ENCODE measurements at places on chromosomes 1 and 21. TPM values are rescaled to one million over a fixed set of nuclear protein-coding genes. Genes with fewer than 3 reads are reported as not detected.

DNA sequence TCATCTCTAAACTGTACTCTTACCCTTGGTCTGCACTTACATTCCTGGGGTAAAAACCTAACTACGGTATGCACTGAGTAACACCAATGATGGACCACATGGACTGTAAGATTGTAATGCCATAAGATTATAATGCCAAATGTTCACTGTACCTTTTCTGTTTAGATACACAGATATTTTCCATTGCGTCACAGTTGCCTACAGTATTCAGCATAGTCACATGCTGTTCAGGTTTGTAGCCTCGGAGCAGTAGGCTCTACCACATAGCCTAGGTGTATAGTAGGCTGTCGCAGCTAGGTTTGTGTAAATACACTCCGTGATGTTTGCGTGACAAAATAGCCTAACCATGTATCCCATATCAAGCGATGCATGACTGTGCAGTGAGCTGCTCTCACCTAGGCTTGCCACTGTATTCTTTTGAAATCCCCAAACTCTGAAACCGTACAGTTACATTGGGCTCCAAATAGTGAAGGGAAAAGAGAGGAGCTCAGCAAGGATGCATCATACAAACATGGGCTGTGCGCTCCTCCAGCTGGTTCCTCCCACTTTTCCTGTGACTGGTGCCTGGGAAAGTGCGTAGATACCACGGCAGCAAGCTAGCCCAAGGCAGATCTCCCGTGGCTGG is 35.2 kb downstream of the CFAP57 start:
- no peaks in the 10 kb centered on the region for H3K27me3 ChIP-seq
- H3K4me1 ChIP-seq = no peaks in the 10 kb centered on the region
- H3K27ac ChIP-seq = no peak overlapping the region
- H3K36me3 ChIP-seq = no peaks in the 10 kb centered on the region

- H3K4me1 ChIP-seq = no peaks in the 10 kb centered on the region
- no peak for DNase-seq
- H3K27ac ChIP-seq = no peak overlapping the region
- no peak overlapping the region for H3K4me3 ChIP-seq
These were observed 41.4 kb upstream of the ACOT11 start for GRCh38 chr1:54506594-54506993.

Gene KDF1
- total RNA-seq = 2.8 TPM

Gene CLCA1
- total RNA-seq = 0.23 TPM

Gene GRHL3
- not detected for total RNA-seq
